GM12892 (cell line): ENCODE measurements at places on chromosomes 2 and 18.
A peak's percentile ranks its signal among the peaks of the same experiment; 100 is the strongest.

DNA sequence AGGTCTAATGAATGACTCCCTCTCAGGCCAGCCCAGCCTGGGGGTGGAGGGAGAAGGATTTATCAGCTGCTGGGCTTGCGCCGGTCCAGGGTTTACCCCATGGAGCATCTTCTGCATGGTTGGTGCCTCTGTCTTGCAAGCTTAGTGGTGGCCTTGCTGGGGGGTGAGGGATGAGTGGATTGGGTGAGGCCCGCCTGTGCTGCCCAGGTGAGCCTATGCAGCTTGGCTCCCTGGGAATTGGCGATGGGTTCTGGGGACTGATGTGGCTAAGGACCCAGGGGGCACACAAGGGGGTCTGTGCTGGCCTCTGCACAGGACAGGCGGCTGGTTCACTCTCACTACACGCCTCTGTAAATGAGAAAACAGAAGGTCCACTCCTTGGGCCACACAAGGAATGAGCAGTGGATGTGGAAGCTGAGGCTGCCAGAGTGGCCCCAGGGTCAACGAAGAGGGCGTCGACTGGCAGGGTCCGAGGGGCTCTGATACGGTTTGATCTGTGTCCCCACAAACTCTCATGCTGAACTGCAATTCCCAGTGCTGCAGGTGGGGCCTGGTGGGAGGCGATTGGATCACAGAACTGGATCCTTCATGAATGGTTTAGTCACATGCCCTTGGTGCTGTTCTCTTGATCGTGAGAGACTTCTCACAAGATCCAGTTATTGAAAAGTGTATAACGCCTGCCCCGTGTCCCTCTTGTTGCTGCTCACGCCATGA lies 151.6 kb upstream of the HDAC4 start:
- DNase-seq, result no peak

GRCh38 chr2:99706735-99707134 lies 216.9 kb upstream of the REV1 start:
- no peak for DNase-seq

GRCh38 chr2:138548796-138549195 lies 47.2 kb downstream of the SPOPL start:
- no peak for DNase-seq

DNA sequence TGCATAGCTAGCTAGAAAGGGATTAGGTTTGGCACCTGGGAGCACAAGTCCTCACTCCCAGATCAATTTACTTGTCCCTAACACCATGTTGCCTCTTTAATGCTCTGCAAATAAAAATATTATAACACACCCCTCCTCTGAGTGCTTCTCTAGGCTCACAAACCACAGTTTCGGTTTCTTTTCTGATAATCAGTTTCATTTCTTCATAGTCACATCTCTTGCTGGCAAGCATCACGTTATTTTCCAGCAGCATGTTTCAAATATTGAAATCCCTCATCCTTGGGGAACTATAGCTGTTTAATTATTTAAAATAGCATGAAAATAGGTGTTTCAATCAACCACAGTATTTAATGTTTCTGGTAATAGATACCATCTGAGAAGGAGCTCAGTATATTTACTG lies 13.9 kb upstream of the SMCHD1 start:
- DNase-seq, result peak; percentile 37

GRCh38 chr2:239587311-239587731 lies 186.5 kb upstream of the HDAC4 start:
- no peak for DNase-seq

- no peak for DNase-seq
These were observed 28.9 kb downstream of the PPP1CB start for GRCh38 chr2:28780496-28780895.

DNA sequence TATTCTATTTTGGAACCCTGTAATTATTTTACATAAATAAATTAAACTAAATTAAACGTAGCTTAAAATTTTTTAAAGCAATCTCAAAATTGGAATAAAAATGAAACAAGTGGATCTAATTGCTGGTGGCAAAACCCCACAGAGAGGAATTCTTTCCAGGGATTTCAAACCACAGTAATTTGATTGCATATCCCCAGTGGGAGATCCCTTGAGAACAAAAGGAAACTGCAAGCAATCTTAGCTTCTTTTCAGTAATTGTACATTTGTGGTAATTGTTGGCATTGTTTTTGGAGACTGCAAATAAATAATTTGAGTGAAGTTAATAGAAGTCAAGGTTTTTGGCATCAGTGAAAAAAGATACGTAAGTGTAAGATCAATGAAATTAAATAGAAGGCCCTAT lies 58.7 kb upstream of the MYCN start:
- DNase-seq, result no peak

DNA sequence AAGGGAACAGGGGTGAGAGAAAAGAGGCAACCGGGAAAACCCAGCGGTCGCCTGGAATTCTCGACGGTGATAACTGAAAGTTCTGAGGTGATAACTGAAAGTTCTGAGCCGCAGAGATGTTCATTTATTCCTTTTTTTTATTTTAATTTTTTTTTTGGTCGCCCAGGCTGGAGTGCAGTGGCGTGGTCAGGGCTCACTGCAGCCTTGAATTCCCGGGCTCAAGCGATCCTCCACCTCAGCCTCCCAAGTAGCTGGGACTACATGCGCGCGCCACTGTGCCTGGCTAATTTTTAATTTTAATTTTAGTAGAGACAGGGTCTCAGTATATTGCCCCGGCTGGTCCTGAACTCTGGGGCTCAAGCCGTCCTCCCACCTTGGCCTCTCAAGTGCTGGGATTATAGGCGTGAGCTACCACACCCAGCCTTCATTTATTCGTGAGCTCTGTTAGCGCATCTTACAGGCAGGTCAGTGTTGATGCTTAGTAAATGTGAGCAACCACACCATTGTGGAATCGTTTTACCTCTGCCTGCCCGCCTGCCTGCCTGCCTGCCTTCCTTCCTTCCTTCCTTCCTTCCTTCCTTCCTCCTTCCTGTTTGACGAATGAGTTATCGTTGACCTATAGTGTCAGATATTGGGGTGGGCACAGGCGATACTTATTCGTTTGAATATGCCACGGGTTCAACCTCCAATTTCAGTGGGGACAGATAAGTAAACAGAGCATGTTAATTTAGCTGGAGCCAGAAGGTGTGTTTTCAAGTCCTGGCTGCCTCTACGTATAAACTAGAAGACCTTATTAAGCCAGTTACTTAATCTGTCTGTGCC lies 557 bp upstream of the E2F6 start:
- DNase-seq, result no peak

DNA sequence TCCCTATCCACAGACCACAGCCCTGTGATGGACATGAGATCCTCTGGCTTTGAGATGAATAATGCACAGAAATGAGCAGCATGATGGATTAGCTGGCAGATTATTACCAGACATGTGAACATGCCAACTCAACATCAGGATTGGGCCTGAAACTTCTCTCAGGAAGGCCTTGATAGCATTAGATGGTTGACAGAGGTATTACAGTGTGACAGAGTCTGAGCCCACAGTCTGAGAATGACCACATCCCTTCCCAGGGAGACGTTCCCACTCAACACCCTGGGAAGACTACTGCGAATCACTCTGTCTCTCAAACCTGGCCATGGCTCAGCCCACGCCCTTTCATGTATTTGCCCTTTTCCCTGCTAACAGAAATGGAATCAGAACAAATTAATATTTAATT lies 66.9 kb downstream of the BCL11A start:
- no peak for DNase-seq

GRCh38 chr2:57711991-57712390 lies 334.6 kb upstream of the VRK2 start:
- DNase-seq, result no peak

- DNase-seq, result no peak
These were observed 127.7 kb upstream of the CHST9 start for GRCh38 chr18:27312853-27313252.

GRCh38 chr2:240432820-240433801 lies 2.4 kb upstream of the GPC1 start:
- DNase-seq, result no peak

DNA sequence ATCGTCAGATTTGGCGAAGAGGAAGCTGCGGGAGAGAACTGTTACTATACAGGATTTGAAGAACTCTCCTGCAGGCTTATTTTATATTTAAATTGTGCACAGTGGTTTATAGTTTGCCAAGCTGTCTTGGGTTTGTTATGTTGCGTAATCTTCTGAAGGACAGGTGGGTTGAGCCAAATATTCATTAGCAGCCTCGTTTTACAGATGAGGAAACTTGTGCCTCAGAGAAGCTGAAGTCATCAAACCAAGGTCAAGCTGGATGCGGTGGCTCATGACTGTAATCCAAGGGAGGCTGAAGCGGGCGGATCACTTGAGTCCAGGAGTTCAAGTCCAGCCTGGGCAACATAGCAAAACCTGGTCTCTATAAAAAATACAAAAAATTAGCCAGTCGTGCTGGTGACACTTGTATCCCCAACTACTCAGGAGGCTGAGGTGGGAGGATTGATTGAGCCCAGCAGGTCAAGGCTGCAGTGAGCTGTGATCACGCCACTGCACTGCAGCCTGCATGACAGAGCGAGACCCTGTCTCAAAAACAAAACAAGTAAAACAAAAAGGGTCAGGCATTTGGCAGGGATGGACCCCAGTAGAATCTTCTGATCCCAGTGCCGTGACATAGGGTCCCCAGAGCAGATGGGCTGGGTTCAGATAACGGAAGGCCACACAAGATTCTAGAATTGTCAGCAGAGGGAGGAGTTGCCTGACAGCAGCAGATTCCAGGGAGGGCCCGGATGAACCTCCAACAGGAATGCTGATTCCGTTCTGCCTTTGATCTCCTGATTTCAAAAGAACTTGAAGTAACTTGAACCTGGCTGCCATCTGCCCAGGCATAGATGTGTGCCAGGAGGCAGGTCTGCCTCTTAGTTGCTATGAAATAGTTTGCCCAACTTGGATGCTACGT lies 50.6 kb downstream of the SH3BP4 start:
- no peak for DNase-seq

DNA sequence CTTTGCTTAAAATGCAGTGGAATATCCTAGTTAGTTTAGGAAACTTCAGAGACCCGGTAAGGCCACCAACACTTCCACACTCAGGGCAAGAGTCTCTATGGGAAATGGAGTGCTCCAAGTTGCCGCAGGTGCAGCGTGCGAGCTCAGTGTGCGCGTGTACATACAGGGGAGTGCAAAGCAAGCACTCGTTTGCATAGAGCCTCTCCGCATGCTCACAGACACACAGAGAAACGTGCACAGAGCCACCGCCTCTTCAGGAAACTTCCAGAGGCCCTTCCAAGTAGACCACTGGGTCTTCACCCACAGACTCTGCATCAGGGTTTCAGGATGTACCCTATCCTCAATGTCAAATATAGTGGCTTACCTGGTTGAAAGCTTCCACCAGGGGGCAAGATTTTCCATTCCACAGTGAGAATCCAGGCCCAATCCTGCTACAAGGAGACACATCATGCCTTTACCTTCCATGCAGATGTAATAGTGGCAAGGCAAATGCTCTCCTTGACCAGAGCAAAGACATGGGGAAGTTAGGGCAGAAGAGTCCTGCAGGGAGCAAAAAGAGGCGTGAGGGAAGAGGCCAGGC lies 513.0 kb upstream of the MYT1L start:
- no peak for DNase-seq

DNA sequence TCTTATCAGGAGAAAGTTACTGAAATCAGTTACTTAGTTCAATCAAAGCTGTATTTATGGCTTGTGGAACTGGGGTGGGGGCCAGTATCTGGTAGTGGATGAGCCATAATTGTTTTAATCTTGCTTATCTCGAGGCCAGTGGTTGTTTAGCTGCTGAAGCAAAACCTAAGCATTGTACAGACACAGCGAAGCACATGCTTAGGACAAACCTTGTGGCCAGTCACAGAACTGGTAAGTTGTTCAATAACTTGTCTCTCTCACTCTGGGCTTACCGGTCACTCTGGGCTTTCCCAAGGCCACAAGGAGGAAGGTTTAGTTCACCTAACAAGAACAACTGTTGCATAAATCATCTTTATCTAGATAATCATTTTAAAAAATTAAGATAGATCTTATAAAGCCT lies 296.6 kb upstream of the NETO1 start:
- DNase-seq, result no peak

- DNase-seq, result no peak
These were observed 73.0 kb upstream of the ZNF397 start for GRCh38 chr18:35167857-35168256.

DNA sequence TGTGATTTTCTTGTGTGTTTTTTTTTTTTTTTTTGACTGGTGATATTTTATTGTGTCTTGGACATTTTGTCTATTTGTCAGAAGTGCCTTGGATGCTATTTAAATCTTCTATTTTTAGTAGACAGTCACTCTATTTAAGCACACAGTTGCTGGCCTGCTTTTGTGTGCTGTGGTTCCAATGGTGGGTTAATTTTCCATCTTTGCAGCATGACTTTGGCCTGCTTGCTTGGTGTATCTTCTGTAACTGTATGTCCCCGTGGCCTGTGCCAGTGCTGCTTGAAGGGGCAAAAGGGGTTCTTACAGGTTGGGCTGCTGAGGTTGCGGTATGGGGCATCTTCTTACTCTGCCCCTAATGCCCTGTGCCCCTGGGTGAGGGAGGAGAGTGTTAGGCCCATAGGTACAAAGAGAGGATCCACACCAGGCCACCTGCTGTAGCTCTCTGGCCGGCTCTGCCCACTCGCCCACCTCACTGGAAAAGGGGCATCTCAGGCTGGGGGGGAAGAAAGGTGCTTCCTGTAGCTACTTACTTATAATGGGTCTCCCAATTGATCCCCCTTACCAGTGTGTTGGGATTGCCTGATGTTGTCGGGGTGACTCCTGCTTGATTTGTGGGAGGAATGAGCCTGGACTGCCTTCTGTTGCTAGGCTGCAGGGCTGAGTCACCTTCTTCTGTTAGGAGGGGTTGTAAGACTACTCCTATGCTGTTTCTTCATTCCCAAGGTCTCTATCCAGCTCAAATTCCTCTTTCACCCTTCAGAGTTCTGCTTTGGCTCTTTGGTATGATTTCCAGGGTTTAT lies 490.0 kb upstream of the HS6ST1 start:
- DNase-seq, result no peak

DNA sequence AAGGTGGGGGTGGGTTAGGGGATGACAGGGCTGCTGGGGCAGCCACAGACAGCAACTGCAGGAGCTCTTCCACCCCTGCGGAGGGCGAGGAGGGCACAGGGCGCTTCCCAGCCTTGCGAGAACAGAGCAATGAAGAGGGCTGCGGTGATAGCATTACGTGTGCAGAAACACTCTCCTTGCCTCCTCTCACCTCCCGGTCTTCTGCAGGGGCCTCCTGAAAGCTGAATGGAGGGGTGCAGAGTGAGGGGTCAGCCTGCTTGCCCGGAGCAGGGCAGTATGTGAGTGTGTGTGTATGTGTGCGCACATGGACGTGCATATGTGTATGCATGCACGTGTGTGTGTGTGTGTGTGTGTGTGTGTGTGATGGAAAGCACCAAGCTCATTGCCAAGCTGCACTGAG lies 29.5 kb upstream of the IL1R2 start:
- DNase-seq, result no peak

GRCh38 chr2:75348307-75348706 lies 149.0 kb upstream of the TACR1 start:
- no peak for DNase-seq
